Stimulated activated CD8-positive, alpha-beta memory T cell treated with anti-CD3 and anti-CD28 coated beads, Interleukin-15, amount 100 ng/mL, for 1 hour (primary cell): ENCODE measurements at places on chromosomes 7 and 10.

DNA sequence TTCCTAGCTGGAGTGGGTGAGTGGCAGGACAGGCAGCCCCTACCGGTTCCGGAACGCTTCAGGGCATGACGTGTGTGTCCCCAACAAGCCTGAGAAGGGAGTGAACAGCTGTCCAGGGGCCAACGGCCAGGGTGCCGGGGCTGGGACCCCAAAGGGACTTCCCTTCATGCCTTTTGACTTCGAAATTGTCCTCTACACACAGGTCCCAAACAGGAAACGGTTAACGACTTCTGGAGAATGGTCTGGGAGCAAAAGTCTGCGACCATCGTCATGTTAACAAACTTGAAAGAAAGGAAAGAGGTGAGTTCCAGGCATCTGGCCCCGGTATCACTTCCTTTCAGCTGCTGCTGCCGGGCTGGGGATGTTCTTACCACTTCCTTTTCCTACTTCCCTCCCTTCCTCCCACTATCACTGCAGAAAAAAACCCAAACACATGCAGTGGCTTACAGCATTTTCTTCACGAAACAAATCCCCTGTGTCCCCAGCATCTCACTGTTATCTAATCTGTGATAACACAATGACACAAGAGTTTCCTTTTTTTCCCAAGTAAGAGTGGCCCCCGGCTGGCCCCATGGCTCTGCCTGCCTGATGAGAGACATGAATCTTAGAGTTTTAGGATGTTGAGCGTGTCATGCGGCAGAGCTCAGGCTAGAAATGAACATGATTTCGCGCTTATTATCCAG is 63.2 kb downstream of the MKI67 start:
- no peak for DNase-seq

- DNase-seq, result no peak
Observed at GRCh38 chr7:86339051-86339450, 304.7 kb upstream of the GRM3 start.

DNA sequence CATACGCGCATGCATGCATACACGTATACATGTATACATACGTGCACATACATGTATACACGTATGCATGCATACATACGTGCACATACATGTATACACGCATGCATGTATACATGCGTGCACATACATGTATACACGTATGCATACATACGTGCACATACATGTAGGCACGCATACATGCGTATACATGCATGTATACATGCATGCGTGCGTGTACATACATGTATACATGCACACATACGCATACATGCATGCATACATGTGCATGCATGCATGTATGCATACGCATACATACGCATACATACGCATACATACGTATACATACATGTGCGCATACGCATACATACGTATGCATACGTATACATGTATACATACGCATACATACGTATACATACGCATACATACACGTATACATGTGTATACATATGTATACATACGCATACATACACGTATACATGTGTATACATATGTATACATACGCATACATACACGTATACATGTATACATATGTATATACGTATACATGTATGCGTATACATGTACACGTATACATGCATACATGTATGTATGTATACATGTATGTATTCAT is 19.0 kb upstream of the MTURN start:
- no peak for DNase-seq

- DNase-seq, result no peak
Observed at GRCh38 chr10:30671026-30671616, 41.6 kb upstream of the LYZL2 start.

DNA sequence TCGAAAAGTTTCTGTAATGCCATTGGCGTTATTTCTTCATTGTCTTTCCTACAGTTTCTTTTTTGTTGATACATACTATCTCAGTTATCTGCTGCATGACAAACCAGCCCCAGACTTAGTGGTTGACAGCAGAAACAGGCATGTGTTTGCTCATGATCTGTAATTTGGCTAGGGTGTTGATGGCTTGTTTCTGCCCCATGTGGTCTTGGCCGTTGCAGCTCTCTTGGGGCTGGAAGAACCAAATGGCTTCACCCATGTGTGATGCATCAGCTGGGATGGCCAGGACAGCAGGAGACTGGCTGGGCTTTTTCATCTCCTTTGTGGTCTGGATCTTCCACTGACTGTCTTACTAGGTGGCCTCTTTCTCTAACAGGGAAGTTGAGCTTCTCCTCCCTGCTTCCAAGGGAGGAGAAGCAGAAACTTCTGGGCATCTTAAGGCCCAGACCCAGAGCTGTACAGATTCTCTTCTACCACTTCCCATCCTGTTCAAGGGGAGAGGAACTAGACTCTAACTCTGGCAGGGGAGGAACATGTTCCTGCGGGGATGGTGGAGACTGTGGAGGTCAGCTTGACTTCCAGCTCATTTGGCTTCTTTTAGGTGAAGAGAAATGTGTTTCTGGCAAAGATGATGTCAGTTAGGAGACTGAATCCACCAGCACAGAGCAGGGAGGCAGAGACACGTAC is 89.3 kb downstream of the FANK1 start:
- no peak for DNase-seq

- no peak for DNase-seq
Observed at GRCh38 chr7:27143023-27143949, at the start of gene HOXA5. TSS of gene HOXA5 (minus strand) at chr7:27143681. CDS start at chr7:27143607, 74 bp downstream.

GRCh38 chr10:59537501-59537900 is 172.1 kb downstream of the SLC16A9 start:
- DNase-seq, result no peak

DNA sequence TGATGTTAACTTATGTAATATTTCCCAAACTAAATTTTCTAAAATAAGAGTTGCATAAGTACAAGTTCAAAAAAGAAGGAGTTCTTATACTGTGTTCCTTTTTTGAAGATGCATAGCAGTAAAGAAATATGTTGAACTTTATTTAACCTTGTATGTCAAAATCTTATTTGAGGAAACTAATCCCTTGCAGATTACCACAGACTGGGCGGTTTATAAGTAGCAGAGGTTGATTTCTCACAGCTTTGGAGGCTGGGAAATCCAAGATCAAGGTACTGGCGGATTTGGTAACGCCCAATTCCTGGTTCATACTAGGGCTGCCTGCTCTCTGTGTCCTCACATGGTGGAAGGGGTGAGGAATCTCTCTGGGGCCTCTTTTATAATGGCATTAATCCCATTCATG is 68.5 kb downstream of the GNAT3 start:
- DNase-seq, result no peak

DNA sequence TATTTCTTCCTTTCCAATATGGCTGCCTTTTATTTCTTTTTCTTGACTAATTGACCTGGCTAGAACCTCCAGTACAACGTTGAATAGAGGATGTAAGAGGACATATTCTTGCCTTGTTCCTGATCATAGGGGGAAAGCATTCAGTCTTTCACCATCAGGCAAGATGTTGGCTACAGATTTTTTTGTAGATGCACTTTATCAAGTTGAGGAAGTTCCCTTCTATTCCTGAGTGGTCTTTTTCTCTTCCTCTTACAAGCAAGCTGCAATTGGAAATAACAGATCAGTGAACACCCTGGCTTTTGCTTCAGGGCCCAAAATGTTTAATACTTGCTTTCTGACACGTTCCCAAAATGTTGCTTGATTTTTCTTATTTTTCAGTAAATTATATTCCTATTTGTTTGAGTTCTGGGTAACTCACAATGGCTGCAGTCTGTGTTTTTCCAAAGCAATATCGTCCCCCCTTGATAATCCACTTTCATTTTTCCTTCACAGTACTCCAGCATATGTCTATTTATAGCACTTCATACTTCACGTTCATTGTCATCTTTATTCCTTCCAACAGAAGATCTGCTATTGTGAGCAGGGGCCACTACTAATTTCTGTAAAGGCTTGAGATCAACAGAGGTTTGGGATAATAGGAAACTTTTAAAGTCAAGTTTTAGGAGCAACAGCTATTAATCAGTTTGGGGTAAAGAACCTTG is 11.7 kb downstream of the CPEB3 start:
- no peak for DNase-seq

- no peak for DNase-seq
Observed at GRCh38 chr7:27098578-27099451, 3.0 kb upstream of the HOXA1 start.
